ENCODE measurements at places on chromosomes 7 and 10.

- DNase-seq, result no peak
Measured at GRCh38 chr7:69603937-69604494, 5.7 kb downstream of the AUTS2 start.

DNA sequence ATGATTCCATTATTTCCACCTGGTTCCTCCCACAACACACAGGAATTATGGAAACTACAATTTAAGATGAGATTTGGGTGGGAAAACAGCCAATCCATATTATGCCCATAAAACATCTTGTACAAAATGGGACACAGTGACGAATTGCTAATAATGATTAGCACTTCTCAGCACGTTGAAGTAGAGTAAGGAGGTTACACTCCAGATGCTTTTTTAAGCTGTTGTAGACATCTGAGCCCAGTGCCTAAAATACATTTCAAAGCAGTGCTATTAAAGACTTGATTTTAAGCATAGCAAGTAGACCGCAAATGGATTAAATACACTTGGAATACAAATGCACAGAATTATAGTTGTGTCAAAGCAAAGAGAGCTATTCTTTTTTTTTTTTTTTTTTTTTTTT lies 105.9 kb downstream of the AASS start:
- DNase-seq, result no peak

DNA sequence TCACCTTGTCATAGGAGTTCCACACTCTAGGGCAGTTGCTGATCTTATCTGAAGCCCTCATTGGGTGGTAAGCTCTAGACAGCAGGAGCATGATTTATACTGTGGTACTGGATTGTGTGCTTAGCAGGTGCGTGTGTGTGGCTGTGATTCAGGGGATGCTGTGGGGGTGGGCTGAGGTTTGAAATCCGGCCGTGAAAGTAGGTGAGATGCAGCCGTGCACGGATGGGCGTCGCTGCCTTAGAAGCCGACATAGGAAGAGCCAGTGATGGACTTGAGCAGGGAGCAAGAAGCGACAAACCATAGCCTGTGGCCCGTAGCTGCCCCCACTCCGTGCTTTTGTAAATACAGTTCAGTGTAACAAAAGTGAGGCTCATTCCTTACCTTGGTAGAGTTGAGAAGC lies 38.2 kb downstream of the PROSER2 start:
- no peak for DNase-seq

- no peak for DNase-seq
Measured at GRCh38 chr10:103433858-103434257, 18.3 kb downstream of the CALHM2 start.

DNA sequence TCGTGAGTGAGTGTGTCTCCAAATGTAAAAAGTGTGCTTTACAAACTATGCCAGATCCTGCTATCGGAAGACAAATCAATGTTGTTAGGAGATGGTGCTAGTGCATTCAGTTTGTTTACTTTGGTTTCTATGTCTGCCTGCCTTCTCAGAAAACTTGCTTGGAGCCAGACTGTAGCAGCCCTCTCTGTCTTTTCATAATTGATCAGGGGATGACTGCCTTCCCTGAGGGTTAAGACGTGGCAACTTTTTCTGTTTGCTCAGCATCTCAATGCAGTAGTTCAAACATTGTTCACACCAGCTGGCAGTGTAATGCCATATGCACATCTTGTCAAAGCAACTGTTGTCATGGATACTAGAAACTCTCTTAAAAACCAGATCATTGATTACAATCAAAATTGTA lies 118.5 kb downstream of the FOXP2 start:
- peak; percentile 6 for DNase-seq

DNA sequence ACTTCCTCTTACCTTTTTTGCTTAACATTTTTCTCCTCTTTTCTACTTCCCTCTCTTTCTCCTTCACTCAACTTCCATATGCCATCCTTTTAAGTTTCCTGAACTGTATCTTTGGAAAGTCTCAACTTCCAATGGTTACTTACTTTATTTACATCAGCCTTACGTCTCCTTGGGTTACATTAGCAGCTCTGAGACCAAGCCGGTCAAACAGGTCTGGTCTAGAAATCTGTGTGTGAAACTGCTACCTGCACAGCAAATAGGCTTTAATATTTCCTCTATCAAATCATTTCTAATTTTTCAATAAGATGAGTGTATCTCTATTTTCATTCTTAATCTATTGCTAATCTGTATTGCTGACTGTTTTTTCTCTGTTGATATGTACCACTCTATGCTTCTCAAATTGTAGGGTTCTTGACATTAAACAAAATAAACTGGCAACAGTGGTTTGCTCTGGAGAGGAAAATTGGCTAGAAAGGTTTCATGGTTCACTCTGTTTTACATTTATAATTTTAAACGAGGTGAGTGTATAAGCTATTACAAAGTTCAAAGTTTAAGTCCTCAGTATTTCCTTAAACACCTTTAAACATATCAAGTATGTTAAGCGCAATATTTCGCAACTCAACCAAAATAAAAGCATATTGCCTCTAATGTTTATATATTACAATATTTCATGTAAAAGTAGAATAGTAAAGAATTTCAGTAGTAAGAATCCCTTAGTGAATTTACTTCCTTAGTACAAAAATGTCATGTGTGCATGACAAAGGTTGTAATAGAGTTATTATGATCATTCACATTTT lies 3.6 kb upstream of the SEMA3C start:
- DNase-seq, result no peak

DNA sequence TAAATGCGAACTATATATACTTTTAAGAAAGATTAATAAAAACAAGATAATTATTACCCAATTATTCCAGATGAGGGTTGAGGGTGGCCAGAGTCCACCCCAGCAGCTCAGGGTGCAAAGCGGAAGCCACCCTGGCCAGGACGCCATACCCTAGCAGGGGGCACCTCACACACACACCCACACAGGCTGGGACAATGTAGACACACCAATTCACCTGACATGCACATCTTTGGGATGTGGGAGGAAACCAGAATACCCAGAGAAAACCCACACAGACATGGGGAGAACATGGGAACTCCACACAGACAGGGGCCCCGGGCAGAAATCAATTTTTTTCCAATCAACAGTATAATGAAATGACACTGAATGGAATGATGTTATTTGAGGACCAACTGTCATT lies 86.0 kb downstream of the RTKN2 start:
- DNase-seq, result no peak

DNA sequence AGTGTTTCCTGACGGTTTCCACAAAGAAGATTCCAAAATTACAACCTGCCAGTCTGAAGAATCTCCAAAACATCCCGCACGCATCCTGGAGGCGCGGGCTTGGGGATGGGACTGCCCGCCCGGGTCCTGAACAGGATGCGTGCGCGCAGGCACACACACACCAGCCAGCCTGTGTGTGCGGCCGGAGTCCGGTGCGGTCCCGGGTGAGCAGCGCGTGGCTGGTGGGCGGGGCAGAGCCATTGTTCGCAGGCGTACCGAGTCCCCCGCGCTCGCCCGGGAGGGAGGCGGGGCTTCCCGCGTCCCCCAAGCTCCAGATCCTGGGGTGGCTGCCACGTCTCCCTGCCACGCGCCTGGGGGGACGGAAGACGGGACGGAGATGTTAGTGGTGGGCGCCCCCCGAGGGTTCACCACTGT lies 675 bp upstream of the SCD start:
- DNase-seq, result peak; percentile 72

All from ELF-1 (cell line).